Fibroblast of skin of right biceps (primary cell): ENCODE measurements at places on chromosomes 2 and 18.

DNA sequence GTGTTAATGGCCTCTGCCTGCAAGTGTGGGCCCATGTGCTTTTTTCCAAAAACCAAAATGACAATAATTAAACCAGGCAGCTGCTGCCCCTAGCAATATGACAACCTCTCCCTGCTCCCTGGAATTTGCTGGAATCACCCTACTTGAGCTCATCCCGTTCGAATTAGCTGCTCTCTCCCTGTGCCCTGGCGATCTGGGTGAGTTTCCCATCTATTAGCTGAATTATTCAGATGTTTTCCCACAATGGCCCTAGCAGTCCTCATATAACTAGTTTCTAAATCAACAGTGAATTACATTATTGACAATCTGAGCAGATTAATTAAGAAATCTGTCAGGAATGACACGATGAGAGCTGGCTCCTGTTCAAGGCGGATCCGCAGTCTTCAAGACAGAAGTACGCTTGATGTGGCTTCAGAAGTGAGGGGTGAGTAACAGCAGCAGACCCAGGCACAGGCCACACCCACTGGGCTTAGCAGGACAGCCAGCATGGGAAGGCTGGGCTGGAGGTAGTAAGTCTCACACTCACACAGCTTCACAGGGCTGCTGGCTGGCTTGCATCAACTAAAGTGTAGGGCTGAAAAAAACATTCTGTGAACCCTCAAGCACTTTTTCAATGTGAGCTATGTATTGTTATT lies 366.2 kb upstream of the ID2 start:
- peak; percentile 48 for DNase-seq

- no peak for DNase-seq
These were observed 228.6 kb downstream of the TNS1 start for GRCh38 chr2:217774232-217774631.

DNA sequence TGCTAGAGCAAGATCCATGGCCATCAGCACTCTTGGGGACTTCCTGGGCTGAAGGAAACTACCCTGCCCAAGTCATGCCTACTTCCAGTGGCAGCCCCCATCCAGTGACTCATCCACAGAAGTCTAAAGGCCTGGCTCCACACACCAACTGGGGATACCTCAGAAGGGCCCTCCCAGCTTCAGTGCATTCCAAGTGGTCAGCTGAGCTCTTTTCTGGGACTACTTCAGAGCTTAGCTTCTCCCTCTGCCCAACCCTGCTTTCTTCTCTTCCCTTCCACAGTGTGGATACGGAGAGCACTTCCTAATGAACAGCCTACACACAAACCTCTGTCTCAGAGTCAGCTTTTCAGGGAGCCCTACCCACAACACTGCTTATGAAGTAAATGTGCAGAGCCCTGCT lies 66.5 kb downstream of the CLHC1 start:
- peak; percentile 76 for DNase-seq

DNA sequence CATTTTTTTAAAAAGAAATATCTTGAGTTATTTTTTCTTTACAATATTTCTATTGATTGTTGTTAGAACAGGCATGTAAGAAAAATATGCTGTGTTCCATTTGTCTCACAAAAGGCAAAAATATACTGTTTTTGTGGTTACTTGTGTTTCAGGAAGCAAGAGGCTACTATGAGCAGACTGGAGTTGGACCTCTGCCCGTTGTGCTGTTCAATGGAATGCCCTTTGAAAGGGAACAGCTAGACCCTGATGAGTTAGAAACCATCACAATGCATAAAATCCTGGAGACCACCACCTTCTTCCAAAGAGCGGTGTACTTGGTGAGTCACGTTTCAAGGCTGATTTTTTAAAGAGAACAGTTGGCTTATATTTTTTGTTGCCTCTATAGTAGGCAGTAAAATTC lies 54.7 kb downstream of the UGGT1 start:
- peak; percentile 24 for DNase-seq

DNA sequence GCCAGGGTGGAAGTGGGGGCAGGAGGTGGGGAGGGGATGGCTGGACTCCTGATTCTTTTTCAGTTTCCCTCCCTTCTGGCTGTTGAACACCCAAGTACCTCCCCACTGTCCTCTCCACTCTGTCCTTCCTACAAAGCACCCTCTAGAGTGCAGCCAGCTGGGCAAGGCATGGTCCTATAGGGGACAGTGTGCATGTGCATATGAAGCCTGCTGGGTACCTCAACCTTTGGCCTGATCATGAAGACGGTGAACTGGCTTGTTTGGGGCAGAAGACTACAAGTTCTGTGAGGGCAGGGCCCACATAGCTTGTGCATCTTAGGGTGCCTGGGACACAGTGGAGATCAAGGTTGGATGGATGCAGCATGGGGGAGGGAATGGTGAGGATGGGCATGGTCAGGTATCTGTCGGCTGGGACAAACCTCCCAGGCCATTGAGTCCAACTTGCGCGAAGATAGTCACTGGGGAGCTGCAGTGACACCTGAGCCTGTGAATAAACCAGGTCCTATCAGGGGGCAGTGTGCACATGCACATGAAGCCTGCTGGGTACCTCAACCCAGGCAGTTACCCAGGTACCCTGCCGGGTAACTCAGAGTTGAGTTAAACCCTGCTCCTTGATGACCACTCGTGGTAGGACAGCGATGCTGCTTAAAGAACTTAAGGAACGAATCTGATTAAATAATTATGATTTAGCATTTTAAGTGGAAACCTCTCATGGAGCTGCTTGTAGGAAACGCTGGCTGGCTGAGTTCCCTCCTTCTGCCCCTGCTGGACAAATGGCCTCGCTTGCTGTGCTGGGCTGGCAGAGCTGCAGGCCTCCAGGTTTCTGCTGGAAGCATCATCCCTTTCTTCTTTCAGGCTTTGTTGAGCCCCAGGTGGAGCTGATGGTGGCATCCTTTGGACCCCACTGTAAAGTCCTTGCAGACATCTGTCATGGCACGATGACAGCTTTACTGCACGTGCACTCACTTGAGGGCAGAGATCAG lies 84.0 kb downstream of the POLR1A start:
- DNase-seq: no peak

- no peak for DNase-seq
These were observed 35.4 kb downstream of the ZNF804A start for GRCh38 chr2:184633726-184634125.

- no peak for DNase-seq
These were observed 107.9 kb downstream of the CCDC74A start for GRCh38 chr2:131635611-131636010.

- no peak for DNase-seq
These were observed 21.6 kb downstream of the PMAIP1 start for GRCh38 chr18:59921384-59921891.

- DNase-seq: no peak
These were observed 3.3 kb downstream of the PAX3 start for GRCh38 chr2:222295368-222296062.

DNA sequence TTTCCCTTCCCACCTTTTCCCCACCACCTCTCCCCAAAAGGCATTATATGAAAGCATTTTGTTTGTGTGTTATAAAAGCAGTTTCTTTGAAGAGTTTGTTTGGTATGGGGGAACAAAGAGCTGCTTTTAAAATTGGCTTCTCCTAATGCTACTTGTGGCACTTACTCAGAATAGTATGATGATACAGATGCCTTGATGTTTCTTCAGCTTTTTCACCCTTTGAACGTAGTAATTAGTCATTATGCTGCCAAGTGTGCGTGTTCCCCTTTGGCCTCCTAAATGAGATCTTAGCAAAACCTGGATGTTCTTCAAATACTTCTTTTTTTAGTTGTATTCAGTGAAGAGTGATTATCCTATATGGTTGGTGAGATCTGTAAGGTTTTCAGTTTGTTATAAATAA lies 183.4 kb downstream of the PTGR3 start:
- no peak for DNase-seq

DNA sequence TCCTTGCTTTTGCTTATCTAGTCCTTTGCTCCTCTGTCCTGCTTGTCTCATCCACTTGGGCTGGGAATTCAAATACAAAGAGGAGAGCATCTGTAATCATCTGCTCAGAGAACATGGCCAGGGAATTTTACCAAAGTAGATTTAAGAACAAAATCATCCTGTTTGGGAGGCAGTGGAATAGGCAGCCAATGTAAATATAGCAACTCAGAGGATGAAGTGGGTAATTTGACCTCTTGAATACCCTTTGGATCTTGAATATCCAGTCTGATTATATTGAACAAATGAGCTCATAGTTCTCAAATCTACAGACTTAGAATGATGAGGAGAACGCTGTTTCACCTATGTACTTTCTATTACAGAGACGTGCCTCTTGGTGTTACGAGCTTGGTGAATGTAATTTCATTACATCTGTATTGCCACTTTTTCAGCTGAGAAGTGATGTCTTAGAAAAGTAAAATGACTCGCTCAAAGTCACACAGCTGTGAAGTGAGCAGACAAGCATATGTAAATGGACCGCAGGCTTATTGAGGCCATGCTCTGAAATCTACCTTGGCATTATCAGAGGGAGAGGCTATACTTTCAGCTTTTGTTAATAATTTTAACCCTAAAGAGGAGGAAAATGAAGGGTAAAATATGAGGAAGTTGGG lies 266.3 kb downstream of the MTX2 start:
- DNase-seq: peak; percentile 31

DNA sequence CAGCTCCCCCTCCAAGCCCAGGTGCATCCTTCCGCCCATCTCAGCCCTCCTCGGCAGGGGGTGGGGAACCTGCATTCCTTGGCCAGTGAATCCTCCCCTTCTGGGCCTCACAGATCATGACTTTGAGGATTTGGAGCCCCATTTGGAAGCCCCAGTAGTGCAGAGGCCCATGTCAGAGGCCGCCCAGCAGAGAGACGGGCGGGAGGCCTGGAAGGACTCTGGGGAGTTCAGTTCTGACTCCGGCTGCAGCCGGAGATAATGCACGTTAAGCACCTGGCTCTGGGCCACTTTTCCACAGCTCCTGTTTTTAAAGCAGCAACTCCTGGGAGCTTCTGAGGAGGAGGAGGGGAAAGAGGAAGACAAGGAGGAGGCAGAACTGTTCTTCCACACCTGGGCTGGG lies 14.9 kb downstream of the ATOH8 start:
- DNase-seq: peak; percentile 72

DNA sequence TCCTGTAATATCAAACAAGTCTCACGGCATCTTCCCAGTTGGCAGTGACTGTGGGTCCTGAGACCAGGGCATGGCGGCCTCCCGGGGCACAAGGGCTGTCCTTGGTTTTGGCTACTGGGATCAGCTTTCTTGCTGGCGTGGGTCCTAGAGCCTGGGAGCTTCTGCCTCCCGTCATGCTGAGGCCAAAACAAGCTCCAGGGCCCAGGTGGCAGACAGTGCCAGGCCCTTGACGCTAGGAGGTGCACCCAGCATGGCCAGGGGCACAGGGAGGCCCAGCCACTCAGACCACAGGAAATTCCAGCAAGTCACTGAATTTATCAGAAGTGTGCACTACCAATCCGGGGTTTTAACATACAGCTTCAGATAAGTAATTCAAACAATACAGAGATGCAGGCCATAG lies 184.7 kb downstream of the EIPR1 start:
- DNase-seq: no peak

- peak; percentile 5 for DNase-seq
These were observed 298.0 kb downstream of the DSEL start for GRCh38 chr18:67218556-67218955.

DNA sequence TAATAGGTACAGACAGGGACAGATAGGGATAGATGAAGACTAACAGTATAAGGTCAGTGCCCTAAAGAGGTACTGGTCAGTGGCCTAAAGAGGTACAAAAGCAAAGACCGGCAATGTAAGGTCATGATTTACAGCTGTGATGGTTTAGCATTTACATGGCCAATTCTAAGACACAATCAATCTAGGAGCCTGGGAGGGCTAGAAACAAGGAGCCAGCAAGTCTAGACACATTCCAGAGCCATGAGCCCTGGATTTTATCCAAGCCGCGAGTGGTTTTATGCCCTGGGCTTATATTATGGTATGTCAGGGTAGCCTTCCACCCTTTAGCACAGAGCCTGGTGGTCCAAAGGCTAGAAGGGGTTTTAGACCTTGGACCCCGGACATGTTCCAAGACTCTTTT lies 124.2 kb downstream of the CBLN2 start:
- peak; percentile 71 for DNase-seq

DNA sequence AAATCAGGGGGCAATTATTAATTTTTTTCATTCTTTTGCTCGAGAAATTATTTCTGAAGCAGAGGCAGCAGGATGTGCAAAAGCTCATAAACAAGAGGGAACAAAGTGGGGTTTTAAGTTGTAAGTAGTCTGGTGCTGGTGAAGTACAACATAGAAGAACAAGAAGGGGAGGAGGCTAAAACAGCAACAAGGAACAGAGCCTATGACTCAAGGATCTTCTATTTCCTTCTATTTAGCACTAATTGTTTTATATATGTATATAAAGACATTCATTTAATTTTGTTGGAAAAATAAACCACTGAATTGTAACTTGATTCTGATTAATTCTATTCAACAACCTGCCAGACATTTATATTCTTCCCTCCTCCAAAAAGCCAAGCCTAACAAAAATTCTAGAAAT lies 35.0 kb downstream of the YES1 start:
- peak; percentile 38 for DNase-seq

- peak; percentile 23 for DNase-seq
These were observed 9.8 kb upstream of the EFR3B start for GRCh38 chr2:25032094-25032493.

GRCh38 chr2:210072922-210073509 lies 70.6 kb downstream of the RPE start:
- DNase-seq: peak; percentile 40

DNA sequence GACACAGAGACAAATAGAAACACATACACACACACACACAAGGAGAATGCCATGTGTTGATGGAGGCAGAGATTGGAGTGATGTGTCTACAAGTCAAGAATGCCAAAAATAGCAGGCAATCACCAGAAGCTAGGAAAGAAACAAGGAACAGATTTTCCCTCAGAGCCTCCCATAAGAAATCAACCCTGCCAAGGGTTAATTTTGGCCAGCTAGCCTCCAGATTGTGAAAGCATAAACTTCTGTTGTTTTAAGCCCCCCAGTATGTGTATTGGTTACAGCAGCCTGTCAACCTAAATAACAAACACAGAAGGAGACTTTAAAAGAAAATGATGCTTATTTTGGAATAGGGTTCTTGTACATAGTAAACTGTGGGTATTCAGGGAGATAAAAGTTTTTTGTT lies 5.6 kb upstream of the STK39 start:
- DNase-seq: no peak

GRCh38 chr2:62672601-62673000 lies 32.9 kb upstream of the EHBP1 start:
- DNase-seq: peak; percentile 93

DNA sequence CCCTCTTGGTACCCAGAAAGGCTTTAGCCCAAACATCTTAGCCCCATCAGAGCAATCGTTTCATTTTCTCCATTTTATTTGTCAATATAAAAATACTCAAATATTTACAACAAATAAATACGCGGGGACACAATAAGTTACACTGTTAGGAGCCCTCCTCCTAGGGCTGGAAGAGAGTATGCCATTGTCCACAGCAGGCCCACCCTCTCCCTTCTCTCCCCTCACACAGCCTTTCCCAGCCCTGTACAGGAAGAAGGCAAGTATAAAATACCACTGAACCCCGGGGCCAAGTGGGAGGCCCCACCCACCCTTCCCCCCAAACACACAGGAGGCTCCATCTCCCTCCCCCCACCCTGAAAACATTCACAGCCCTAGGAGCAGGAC lies 1.9 kb upstream of the ANKRD39 start:
- DNase-seq: no peak

- DNase-seq: no peak
These were observed 54.8 kb downstream of the DNMT3A start for GRCh38 chr2:25286723-25287483.

GRCh38 chr18:49597157-49597931 lies 35.5 kb downstream of the LIPG start:
- DNase-seq: no peak

GRCh38 chr18:36411745-36412168 lies 114.2 kb downstream of the FHOD3 start:
- DNase-seq: peak; percentile 38

- peak; percentile 86 for DNase-seq
These were observed 63.2 kb downstream of the ZEB2 start for GRCh38 chr2:144456680-144457079.
